ENCODE measurements at places on chromosomes 5 and 9.

- DNase-seq = no peak
These were observed 532.0 kb upstream of the GRAMD2B start for GRCh38 chr5:125891061-125891725.

- DNase-seq = no peak
These were observed 17.7 kb downstream of the PCDHGC5 start for GRCh38 chr5:141506381-141507155.

DNA sequence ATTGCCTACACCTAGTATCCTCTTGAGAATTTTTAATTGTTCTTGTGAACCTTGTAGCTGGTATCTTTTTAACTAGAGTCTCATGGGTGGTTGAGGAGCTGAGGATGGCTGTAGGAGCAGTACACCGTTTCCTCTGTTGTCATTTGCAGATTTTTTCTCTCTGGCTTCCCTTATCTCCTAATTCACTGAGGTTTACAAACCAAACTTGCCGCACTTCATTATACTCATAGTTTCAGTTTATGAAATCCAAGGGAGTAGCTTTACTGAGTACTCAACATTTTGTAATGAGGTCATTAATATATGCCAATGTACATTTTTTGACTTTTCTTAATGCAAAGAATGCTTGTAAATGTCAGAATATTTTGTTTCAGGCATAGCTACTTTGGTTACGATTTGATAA lies 154.2 kb downstream of the CCDC171 start:
- DNase-seq = no peak

DNA sequence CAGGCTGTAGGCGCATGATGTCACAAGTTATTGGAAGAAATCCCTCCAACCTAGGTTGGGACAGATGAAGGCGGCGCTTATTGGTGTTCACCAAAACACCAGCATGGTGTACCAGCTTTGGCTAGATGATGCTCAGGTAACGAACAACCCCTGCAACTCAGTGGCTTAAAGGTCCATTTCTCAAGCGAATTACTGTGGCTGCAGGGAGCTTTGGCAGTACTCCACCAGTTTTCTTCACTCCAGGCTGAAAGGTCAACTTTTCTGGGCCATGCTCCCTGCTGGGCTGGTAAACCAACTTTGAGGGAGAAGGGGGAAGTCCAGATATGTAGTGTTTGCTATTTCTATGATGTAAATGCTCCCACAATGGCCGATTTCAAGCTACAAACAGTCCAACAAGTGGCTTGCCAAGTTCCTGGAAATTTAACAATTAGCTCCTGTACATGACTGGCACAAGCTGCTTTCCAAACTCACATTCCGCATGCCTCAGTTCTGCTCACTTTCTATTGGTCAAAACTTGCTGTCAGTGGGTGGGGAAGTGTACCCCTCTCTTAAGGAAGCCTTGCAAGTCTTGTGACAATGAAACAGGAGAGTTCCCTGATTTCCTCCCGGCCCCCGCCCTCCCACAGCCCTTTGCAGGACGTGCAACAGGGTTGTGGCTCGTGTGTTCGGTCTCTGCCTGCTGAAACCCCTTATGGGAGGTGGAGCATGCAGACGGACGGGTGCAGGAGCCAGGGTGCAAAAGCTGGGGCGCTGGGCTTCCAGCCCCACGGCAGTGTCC lies 588 bp upstream of the ZBED3 start:
- DNase-seq = no peak

DNA sequence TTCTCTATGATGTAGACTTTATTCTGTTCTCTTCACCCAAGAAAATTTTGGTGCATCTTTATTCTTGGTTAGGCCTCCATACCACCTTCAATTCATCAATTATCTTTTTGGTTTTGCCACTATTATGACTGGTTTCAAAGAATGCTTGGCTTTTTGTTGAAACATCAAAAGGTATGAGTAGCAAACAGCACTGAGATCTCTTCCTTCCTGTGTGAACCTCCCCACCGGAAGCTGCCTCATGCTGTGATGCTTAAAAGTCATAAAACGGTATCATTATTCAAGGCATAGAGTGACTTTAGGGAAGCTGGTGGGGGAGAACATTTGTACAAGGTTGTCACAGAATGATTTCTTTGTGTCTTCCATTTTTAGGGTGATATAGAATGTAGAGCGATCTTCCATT lies 70.6 kb downstream of the IQGAP2 start:
- no peak for DNase-seq

All from amniotic stem cell (primary cell).